ENCODE measurements at places on chromosomes 4 and X.

- DNase-seq: no peak
These were observed 102.9 kb downstream of the COX18 start for GRCh38 chr4:72966652-72967051.

GRCh38 chr4:176549161-176549865, 229.5 kb downstream of the SPCS3 start:
- DNase-seq: no peak

DNA sequence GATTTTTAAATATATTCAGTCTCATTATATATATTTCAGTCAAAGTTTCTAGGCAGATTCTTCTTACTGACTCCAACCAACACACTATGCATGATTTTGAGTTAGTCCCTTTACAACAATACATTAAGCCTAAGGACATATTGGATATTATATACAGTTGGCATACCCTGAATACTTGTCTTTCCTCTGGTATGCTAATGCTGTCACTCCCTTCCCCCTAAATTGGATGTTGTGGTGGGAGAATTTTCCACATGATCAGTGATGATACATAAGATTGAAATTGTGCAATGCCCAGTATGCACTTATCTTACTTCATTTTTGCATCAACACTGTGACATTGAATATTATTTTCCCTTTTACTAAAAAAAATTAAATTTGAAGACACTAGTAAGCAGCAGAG, 935.2 kb downstream of the PCDH7 start:
- DNase-seq: no peak

DNA sequence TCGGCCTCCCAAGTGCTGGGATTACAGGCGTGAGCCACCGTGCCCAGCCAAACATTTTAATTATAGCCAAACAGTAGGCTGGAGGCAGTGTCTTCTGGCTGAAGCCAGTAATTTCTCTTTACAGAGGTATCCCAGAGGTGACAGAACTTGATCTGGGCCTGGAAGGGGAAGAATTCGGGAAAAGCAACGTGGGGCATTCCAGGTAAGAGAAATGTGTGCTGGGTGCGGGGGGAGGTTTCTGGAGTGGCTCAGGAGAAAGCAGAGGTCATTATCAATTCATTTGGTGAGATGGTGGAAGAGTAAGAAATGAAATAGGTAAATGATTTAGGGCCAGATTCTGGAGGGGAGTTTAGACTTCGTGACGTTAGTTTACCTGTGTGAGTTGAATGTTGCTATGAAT, 2.4 kb downstream of the PRIMPOL start:
- no peak for DNase-seq

DNA sequence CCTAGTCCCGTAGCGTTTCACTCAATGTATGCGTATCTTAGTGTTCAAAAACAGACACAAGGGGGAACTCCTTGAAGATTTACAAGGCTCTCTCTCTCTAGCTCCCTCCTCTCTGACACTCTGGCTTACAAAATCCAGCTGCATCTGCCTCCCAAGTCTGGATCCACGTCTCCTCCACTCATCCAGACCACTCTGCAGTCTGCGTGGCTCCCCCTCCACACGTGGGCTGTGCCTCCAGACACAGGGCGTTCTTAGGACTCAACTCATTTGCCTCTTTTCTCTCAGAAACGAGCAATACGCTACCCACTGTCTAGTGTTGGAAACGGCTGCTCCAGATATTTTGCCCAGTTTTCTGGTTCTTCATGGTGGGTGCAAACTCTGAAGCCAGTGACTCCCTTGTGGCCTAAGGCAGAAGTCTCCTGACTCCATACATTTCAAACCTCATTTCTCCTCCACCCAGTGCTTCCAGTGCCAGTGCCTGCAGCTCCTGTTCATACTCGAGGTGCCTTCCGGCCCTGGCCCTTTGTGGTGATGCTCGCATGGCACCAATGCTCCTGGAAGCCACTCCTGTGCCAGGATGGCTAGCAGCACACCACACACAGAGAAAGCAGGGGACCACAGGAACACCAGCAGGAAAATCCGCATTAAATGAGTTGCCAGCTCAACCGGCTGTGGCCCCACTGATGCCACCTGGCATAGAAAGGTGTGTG, 24.1 kb downstream of the NAT8L start:
- no peak for DNase-seq

DNA sequence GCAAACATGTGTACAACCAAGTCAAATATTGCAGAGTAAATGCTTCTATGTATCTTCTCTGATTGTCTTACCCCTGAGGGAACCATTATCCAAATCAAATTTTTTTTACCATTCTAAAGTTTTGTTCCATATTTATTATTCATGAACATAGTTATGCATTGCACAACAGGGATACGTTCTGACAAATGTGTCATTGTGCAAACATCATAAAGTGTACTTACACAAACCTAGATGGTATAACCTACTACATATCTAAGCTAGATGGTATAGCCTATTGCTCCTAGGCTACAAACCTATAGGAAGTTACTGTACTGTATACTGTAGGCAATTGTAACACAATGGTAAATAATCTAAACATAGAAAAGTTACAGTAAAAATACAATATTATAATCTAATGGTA, 23.4 kb downstream of the BEX3 start:
- no peak for DNase-seq

DNA sequence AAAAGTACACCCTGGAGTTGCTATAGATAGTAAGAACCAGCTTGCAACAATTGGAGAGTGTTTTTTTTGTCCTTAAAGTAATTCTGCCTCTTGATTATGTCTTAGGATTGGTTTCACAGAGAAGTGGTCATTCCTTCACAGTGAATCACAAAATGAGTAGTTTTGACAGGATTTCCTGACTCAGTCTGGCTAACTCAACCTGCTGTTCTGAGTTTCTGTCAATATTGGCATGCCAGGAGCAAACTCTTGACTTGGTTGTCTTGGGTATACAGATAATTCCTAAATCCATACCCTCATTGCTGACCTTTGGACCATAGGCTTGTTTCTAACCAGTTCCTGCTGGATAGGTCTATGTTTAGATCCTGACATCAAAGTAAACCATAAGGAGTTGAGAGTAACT, 9.4 kb downstream of the FHIP1A start:
- DNase-seq: no peak

DNA sequence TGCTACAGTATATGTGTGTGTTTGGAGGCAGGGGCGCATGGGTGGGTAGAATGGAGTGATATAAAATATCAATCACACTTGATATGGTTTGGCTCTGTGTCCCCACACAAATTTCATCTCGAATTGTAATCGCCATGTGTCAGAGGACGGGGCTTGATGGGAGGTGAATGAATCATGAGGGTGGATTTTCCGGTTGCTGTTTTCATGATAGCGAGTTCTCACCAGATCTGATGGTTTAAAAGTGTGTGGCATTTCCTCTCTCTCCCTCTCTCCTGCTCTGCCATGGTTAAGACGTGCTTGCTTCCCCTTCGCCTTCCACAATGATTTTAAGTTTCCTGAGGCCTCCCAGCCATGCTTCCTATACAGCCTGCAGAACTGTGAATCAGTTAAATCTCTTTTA, 14.8 kb downstream of the SOWAHB start:
- DNase-seq: no peak

DNA sequence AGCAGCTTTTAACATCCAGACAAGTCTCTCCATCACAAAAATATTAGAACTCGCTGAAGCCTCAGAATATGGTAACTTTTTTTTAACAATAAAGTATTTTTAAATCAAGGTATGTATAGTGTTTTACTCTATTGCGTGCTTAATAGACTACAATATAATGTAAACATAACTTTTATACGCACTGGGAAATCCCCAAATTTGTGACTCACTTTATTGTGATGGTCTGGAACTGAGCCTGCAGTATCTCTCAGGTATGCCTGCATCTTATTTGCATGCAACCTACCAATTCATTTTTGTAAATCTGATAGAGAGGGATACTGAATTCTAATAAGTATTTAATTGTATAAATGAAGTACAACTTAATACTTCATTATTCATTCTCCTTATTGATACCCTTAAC, 823.5 kb downstream of the ADGRL3 start:
- no peak for DNase-seq

DNA sequence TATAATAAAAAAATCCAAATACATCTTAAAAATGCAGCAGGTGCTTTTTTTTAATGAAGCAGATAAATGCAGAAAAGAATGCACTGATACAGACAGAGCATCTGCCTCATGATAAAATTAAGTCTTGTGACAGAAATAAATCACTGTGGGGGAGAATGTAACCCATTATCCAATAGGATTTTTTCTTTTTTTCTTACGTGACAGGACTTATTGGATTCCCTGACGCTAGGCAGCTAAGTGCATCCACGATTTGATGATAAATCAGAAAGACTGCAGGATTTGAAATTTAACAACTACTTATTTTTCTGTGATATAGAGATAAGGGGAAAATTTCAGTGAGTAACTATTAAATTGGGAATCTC, 110.6 kb upstream of the PPARGC1A start:
- DNase-seq: no peak

DNA sequence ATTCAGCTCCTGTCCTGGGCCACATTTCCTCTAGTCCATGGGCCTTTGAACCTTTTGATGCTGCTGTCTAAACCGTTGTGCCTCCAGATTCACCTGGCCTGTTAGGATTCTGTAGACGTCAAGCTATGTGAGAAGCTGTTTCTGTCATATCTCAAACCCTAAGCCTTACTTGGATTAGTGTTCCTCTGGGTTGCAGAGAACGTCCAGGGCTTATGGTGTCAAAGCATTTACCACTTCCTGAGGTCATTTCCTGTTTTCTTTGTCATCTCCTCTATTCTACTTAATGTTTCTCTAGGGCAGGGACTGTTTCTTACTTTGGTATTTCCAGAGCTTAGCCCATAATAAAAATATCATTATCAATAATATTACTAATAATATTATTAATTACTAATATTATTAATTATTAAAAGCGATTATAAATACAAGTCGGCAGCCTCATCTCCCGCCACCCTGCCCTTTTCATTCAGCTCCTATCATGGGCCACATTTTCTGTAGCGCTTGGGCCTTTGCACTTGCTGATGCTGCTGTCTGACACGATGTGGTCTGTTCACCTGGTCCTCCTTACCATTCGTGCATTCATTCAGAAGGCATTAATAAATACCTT, 19.1 kb downstream of the PRIMPOL start:
- no peak for DNase-seq

DNA sequence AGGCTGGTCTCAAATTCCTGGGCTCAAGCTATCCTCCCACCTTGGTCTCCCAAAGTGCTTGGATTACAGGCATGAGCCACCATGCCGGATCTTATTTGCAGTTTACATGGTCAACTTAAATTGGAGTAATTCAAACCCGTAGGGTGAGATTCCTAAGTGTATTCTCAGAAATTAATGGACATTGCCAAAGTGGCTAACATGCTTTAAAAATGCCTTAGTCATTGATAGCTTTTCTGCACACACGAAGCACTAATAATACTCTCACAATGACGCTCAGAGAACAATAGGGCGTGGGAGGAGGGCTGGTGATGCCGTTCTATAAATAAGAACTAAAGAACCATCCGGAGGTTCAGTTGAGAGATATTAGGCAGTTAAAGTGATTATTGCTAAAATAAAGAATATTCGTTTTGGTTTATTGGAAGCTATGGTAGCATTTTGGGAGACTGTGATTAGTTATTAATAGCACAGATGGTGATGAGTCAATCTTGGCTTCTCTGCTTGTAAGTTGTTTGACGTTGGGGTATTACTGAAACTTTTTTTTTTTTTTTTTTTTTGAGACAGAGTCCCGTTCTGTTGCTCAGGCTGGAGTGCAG, 79.1 kb downstream of the TRAPPC11 start:
- no peak for DNase-seq

DNA sequence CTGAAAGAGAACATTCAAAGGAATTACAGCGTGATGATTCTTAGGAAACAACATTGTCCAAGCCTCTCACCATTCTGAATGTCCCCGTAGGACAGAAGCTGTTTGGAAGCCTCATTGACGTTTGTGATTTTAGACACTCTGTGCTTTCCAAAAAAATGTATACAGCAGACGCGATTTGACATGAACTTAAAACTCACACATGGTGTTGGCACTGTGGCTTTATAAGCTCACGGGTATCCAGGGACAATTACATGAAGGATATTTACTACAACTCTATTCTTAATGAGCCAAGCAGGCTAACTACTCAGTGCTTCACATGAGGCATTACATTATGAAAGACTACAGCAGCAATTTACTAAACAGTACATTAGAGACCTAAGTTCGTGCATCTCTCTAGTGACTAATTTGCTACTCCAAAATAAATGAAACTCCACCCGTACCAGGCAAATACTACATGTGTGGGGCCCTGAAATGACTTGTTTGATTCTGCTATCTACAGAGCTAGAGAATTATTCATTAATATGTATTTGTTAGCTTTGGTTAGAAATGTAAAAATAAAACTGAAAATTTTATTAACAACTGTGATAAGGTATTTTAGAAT, 620.7 kb downstream of the SPRY1 start:
- DNase-seq: no peak

GRCh38 chr4:80225595-80225994, 28.3 kb downstream of the PRDM8 start:
- DNase-seq: no peak

- DNase-seq: no peak
These were observed 55.6 kb downstream of the CLDN34 start for GRCh38 chrX:10022580-10023245.

- no peak for DNase-seq
These were observed 11.7 kb upstream of the CLDN34 start for GRCh38 chrX:9955506-9955905.

DNA sequence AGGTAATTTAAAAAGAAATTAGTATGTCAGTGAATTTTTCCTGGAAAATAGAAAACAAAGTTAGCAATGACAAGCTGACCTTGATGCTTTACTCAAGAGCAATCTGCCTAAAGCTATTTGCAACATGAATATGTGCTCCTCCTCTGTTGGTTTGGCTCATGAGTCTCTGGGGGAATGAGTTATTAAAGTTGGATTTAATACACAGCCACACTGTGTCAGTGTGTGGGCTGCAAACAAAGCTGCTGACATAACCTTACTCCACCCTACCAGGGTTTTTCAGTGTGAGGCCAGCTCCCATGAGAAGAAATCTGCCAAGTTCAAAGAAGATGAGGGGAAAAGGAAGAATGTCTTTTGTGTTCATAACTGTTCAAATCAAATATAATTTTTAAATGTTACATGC, 280.5 kb downstream of the TLL1 start:
- DNase-seq: no peak

- DNase-seq: no peak
These were observed 369.7 kb downstream of the BCOR start for GRCh38 chrX:39728025-39728424.

GRCh38 chr4:149214301-149214700, 601.3 kb downstream of the IQCM start:
- no peak for DNase-seq

GRCh38 chrX:134396174-134396573, 63.8 kb upstream of the HPRT1 start:
- no peak for DNase-seq

GRCh38 chr4:145679991-145680455, at the start of gene C4orf51:
Gene C4orf51 (plus strand): TSS chr4:145680146. CDS start chr4:145680204, 58 bp downstream.
- no peak for DNase-seq

- no peak for DNase-seq
These were observed 41.6 kb downstream of the UNC5C start for GRCh38 chr4:95507147-95507546.

GRCh38 chr4:126223784-126224407, 909.1 kb downstream of the FAT4 start:
- DNase-seq: peak; percentile 18

- peak; percentile 36 for DNase-seq
These were observed 24.1 kb downstream of the HPRT1 start for GRCh38 chrX:134484039-134484438.
